ENCODE measurements at places on chromosomes 7 and 10.

- no peak for DNase-seq
Observed at GRCh38 chr7:108503112-108504026, 22.6 kb downstream of the PNPLA8 start.

DNA sequence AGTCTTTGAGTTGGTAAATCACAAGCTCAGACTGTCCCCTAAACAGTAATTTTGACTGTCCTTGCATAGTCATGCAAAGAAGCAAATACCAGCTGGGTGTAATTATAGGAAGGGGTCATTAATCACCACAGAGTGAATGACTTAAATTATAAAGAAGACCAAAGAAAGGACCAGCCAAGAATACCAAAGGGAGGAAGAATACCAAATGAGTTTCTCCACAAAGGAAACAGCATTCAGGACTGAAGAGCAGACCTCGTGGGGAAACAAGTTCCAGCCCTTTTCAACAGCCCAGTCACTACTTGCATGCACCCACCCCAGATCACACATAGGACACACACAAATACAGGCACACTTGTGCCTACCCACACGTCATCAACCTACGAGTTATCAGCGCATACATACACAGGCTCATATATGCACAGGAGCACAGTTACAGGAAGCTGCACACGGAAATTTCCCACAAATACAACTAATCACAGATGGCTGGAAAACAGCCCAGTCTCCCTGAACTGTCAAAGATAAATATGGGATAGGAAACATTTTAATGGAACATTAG, 77.6 kb downstream of the DENND2A start:
- no peak for DNase-seq

DNA sequence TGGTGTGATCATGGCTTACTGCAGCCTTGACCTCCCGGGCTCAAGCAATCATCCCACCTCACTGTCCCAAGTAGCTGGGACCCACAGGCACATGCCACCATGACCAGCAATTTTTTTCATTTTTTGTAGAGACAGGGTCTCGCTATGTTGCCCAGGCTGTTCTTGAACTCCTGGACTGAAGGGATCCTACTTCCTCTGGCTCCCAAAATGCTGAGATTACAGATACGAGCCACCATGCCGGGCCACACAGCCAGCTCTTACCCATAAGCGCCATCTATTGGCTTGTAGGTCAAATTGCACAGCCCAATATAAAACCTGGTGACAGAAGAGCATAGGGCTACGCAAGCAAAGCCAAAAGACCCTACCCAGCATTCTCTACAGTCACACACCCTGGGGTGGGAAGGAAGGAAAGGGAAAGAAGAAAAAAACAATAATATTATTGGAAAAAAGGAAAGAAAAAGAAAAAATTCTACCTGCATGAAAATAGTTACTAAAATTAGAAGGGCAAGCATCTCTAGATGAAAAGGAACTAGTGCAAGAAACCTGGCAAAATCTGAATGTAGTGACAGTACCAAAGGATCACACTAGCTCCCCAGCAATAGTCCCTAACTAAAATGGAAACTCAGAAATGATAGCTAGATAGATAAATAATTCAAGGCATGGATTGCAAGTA, 29.4 kb upstream of the AMPH start:
- peak; percentile 37 for DNase-seq

- DNase-seq, result no peak
Observed at GRCh38 chr7:55056577-55057480, 38.0 kb downstream of the EGFR start.

DNA sequence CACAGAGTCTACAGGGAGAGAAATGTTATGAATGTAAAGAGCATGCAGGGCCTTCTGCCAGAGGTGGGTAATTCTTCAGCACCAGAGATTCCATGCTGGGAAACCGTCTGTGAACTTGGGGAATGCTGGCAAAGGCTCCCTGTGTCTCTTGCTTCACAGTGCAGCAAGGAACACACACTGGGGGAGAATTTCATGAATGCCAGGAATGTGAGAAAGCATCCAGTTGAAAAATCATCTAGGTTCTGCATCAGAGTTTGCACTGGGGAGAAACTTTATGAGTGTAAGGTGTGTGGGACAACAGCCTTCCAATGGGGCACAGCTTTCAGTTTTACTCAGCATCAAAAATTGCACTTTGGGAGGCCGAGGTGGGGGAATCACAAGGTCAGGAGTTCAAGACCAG, 224.3 kb upstream of the IGFBP3 start:
- no peak for DNase-seq

- no peak for DNase-seq
Observed at GRCh38 chr10:126013489-126014281, 117.3 kb downstream of the FANK1 start.

- DNase-seq, result no peak
Observed at GRCh38 chr10:6115824-6116350, 27.1 kb downstream of the RBM17 start.

GRCh38 chr7:135803143-135803542, 54.5 kb upstream of the FAM180A start:
- no peak for DNase-seq

- no peak for DNase-seq
Observed at GRCh38 chr7:17037356-17037755, 155.6 kb upstream of the AGR3 start.

- no peak for DNase-seq
Observed at GRCh38 chr10:70996549-70996948, 108.2 kb upstream of the PCBD1 start.

DNA sequence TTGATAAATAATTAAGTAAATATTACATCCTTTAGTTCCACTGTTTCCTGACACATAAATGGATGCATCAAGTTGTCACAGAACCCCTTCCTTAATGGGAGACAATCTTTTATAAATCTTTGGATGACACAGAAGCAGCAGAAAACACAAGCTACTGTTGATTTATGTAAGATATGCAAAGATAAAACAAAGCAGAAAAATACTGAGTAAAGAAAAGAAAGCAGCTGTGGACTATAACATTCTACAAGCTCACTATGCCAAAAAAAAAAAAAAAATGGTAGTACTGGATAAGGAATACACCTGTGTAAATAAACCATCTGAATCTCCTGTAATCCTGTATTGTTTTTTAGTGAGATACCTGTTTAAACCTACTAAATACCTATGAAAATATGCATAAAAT, 92.0 kb upstream of the FAM180A start:
- DNase-seq, result no peak
